ENCODE measurements at places on chromosomes 7 and 10.

DNA sequence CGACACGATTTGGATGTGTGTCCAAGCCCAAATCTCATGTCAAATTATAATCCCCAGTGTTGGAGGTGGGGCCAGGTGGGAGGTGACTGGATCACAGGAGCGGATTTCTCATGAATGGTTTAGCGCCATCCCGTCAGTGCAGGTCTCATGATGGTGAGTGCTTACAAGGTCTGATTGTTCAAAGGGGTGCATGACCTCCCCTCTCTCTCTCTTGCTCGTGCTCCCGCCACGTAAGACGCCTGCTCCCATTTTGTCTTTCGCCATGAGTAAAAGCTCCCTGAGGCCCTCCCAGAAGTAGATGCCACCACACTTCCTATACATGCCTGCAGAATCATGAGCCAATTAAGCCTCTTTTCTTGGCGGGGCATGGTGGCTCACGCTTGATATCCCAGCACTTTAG lies 71.5 kb upstream of the NANOS1 start:
- DNase-seq: no peak

GRCh38 chr7:94069162-94069739 lies 65.1 kb upstream of the BET1 start:
- DNase-seq: no peak

DNA sequence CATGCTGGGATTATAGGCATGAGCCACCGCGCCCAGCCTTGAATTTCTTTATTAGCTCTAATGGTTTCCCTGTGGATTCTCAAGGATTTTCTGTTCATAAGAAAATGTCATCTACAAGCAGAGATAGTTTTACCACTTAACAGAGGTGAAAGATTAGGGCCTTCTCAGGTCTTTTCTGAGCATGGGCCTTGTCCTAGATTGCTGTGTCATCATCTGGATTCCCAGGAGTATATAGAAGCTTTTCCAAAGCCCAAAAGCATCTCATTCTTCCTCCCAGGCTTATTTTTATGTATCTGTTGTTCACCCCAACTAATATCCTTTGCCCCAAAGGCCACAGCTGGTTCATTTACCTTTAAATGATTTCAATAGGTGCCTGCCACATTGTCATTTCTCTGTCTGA lies 13.7 kb upstream of the ZNF248 start:
- no peak for DNase-seq

GRCh38 chr10:132939957-132940790 lies 2.2 kb downstream of the CFAP46 start:
- DNase-seq: peak; percentile 28

- no peak for DNase-seq
These were observed 11.1 kb upstream of the VIM start for GRCh38 chr10:17216901-17217395.

GRCh38 chr7:28069388-28069787 lies 111.2 kb downstream of the JAZF1 start:
- DNase-seq: no peak

- DNase-seq: no peak
These were observed 25.9 kb upstream of the ANKRD2 start for GRCh38 chr10:97546456-97547270.

DNA sequence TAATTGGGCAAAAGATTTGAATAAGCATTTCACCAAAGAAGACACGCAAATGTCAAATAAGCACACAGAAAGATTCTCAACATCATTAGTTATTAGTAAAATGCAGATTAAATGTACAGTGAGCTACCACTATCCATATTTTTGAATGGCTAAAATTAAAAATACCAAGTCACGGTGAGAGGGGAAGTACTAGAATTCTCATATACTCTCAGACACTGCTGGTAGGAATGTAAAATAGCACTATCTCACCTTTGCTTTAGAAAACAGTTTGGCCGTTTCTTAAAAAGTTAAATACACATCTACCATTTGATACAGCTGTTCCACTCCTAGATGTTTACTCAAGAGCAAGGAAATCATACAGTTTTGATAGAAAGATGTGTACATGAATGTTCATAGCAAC lies 115.8 kb upstream of the CELF2 start:
- no peak for DNase-seq

DNA sequence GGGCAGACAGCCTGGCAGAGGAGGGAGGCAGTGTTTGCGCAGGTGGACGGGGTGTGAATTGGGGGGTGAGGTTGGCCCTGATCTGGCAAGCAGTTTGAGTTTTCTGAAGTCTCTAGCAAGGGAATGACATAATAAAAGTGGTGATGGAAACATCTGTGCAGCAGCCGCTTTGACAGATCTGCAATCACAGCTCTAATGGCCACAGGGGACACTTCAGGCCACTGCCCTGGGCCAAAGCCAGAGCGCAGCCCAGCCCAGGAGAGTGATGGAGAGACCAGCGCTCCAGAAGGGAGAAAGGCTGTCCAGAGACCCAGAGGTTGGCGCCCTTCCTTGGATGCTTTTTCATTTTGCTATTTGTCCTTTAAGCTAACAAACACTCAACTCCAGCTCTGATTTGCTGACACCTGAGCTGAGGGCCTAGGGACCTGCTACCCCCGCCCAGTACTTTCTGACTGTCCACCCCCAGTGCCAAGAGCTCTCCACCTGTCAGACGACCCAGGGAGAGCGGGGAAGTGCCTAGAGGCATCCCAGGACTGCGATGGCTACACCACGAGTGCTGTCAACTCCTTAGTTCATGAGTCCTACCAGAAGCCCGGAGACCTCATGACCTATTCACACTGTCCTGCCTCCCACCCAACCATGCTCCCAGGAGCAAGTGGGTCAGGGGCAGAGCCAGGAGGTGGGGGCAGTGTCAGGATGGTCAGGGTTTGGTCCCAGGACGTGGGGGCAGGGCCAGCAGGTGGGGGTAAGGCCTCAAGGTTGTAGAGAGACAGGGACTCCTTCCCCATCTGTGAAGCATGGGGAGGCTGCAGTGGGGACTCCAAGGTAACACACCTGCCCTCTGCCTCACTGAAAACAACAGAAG lies 112.6 kb downstream of the PRKAG2 start:
- DNase-seq: no peak

DNA sequence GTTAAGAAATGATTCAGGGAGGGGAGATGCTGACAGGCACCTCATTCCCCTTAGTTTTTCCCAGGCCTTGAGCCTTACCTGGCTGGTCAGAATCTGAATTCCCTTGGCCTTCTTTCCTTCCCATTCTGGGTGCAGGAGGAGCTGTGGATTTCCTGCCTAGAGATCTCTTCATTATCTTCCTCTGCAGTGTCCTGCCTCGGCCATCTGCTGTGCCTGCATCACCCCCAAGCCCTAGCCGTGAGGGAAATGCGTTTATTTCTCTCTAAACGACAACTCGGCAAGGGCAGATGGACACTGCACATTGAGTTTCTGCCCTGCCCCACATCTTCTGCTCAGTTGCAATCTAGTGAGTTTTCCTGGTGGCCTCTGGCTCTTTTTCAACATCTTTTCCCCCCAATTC lies 26.7 kb downstream of the ZCWPW1 start:
- no peak for DNase-seq

DNA sequence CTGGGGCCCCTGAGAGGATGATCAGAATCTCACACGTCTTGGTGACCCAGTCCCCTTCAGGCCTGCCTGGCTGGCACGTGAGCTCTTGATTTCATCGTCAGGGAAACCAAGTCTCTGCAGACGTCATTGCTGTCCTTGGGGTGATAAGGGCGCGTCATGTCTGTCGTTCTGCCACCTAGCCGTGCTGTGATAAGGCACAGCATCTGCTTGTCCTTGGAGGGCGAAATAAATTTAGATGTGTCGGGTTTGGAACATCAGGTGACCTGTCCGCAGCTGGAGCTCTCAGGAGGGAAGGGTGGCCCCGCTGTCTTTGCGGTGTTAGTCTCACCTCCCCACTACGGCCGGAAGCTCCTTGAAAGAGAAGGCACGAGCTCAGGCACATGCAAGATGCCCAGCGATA lies 129.2 kb downstream of the GRK5 start:
- DNase-seq: no peak

DNA sequence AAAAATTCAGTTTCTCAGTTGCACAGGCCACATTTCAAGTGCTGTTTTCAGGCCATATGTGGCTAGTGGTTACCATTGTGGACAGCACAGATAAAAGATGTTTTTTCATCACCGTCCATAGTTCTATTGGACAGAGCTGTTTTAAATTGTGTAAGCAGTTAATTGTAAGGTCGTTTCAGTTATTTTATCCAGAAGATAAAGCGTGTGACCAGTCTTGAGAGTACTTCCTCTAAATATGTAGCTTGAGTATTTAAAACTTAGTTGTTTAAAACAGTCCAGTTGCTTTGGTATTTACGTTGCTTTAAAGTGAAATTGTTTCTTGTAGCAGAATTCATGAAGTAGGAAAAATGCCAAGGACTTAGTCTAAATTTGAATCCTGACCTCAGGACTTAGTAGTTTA lies 66.9 kb downstream of the ZNRF2 start:
- no peak for DNase-seq

DNA sequence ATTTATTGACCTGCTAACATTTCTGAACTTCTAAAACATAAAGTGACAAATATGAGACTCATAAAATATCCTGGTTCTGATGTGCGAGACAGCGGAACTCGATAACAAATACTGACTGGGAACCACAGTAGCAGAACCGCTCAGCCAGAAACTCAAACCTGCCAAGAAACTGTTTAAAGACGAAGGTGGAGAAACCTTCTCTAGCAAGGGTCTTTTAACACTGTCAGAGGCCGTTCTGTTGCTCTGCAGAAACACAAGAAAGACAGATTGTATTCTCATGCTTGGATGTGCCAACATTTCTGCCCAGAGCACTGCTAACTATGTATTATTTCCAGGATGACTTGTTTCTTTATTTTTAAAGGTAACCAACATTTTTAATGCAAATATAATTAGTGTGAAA lies 514.8 kb upstream of the ADARB2 start:
- no peak for DNase-seq

DNA sequence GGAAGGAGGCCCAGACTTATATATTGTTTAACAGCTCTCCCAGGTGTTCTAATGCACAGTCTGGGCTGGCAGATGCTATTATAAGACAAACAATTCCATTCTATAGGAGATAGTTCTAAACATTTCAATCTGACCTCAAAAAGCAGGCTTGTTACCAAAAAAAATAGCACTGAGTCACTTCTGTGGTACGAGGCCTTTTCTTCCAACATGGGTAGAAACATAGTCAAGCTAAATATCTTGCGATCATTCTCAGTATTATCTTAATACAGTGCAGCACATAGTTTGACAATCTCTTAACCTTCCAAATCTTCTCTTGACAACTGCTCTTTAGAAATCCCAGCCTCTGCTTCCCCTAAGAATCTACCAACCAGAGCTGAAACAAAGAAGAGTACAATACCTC lies 46.6 kb upstream of the MKX start:
- DNase-seq: peak; percentile 65

- DNase-seq: peak; percentile 40
These were observed 256.3 kb upstream of the MAGI2 start for GRCh38 chr7:79709574-79710409.

DNA sequence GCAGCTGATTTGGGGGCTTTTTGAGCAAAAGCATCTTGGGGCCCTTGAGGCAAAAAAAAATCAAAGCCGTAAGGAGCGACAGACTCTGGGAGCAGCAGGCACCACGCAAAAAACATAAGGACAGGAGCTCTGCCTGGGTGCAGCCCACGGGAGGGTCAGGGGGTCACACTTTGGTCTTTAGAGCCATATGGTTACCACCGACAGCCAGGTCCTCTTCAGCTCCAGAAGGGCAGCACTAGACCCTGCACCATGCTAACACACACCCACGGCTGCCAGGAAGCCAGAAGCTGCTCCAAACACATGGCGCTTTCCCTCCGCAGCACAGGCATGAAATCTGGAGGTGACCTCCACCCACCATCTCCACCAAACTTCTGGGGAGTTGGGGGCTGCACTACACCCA lies 47.1 kb downstream of the RSU1 start:
- DNase-seq: no peak

DNA sequence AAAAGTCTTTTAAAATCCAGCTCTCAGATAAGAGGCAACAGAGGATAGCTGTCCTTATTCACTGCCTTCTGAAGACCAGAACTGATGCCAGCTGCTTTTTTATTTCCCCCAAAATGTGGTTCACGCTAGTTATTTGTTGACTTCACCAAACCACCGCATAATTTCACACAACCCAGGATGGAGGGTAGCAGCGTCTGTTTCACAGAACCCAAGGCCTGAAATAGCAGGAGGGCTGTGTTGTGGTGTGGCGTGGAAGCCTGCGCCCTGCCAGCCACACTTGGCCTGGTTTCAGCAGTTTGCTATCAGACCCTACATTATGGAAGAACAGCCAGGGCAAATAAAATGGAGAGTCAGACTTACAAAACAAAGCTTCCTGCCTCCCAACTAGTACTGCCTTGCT lies 155.4 kb downstream of the DYNC1I1 start:
- no peak for DNase-seq

DNA sequence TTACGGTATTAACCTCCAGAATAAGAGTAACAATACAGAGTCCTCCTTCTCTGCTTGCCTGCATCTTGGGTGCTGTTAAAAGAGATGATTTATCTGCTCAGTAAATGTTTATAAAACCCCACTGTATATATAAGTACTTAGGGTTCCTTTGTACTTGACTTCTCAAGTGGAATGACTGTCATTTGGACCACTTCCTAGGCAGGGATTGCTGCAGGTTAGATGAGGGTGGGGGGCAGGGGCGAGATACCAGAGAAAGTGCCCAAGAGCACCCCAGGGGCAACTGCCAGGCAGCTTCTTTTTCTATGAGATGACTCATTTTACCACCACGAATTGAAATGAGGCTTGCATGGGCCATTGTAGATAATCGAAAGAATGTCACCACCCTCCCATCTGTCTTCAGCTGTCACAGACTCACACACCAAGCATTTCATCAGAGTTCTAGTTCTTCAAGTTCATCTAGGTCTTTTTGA lies 421.9 kb upstream of the GALNT17 start:
- peak; percentile 82 for DNase-seq

- no peak for DNase-seq
These were observed 174.7 kb upstream of the PDE1C start for GRCh38 chr7:32244806-32245345.

DNA sequence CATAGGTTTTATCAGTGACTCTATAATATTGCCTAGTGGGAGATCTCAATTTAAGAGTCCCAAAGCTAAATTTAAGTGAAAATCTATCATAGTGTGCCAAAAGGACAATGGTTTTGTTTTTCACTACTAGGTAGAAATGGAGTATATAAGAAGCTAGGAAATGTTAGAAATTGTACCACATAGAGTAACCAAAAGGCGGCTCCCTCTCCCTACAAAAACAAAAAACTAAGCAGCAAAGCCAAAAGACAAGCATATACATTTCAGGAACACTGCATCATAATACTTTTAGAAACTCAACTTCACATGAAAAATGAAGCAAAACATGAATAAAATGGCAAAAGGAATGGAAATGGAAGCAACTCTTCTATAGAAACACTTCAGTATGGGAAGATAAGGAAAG lies 271.6 kb downstream of the CACNA2D1 start:
- no peak for DNase-seq
